ENCODE measurements at places on chromosomes 7 and 10.

DNA sequence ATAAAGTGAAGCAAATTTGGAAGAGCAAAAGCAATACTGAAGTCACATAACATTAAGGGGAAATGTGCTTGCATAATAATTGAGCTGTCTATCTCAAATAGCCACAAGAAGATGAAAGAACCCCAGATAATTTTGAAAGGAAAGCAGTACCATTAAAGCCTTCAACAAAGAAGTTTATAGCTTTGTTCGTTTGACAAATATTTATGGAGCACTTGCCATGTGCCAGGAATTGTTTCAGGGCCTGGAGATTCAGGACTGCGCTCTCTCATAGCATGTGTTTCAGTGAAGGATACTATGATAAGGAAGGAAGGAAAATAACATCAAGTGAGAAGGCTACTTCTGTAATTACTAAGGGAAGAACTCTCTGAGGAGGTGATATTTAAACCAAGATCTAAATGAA, 212.3 kb upstream of the CSTF2T start:
- DNase-seq = no peak

DNA sequence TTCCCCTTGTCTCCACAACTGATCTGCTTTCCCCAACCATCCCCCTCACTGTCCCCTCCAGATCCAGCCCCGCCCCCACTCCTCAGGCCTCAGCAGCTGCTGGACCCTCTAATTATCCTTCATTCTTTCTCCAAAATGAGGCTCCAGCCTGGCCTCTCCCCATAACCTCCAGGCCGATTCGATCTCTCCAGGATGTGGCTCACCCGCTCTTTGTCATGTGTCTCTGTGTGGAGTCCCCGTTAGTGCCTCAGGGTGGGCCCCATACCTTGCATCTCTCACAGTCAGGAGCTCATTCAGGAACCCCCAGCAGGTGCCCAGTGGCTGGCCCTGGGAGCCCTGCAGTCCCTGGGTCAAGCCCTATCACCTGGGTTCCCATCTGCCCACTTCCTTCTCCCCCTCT, 1.3 kb downstream of the PILRA start:
- DNase-seq = no peak

- no peak for DNase-seq
Observed at GRCh38 chr10:44177610-44178009, 207.3 kb downstream of the CXCL12 start.

GRCh38 chr10:72334196-72334824, 20.4 kb downstream of the DNAJB12 start:
- no peak for DNase-seq

GRCh38 chr10:17660921-17661320, 17.0 kb downstream of the STAM start:
- DNase-seq = no peak

GRCh38 chr10:75233444-75234016, 2.2 kb downstream of the COMTD1 start:
- no peak for DNase-seq

DNA sequence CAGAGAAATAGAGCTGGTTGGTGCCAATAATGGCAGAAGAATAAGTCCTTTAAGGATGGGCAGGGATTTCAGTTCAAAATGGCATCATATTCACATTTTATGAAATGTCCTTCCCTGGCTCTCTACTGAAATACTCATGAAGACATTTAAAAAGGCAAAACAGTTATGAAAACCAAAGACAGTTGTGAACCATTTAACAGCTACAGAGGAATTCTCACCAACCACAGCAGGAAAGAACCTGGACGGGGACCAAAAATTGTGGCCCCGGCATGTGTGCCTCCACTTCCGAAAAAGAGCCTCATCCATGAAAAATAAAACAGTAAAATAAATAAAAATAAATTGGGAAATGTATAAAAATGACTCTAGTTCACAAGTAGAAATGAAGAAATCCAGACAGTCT, 539.5 kb downstream of the SUGCT start:
- no peak for DNase-seq

- DNase-seq = no peak
Observed at GRCh38 chr10:27479016-27479415, 25.1 kb upstream of the RAB18 start.

DNA sequence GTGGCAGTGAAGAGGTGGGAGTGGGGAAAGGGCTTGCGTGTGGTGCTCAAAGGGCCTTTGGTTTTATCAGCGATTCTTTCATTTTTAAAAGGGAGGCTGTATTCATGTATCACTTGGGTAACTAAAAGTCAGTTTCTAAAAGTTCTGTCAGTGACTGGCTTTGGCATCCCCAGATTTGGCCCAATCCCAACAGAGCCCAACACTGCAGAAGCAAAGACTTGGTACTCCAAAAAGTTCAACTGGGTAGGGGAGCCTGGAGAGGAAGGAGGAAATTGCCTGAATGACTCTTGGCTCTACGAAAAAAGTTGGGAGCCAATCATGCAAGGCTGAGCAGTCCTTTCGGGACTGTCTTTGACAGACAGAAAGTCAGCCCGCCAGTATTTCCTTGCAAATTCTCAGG, 54.5 kb upstream of the COL13A1 start:
- DNase-seq = no peak

GRCh38 chr7:42227021-42227420, 10.0 kb downstream of the GLI3 start:
- DNase-seq = no peak

Data from stimulated activated CD8-positive, alpha-beta memory T cell treated with anti-CD3 and anti-CD28 coated beads, Interleukin-12 subunit alpha, Interleukin-12 subunit beta, amount 100 ng/mL, for 4 hours (primary cell).